Activated effector memory CD4-positive, alpha-beta T cell treated with Interleukin-2 at 50 U/mL for 16 hours (primary cell): ENCODE measurements at places on chromosomes 1 and 21.

- DNase-seq, result no peak
Measured at GRCh38 chr1:235495551-235495950, 8.7 kb downstream of the B3GALNT2 start.

GRCh38 chr1:36089393-36090121 lies 865 bp downstream of the ADPRS start:
- DNase-seq, result no peak

GRCh38 chr1:246032984-246033383 lies 474.1 kb downstream of the SMYD3 start:
- DNase-seq, result no peak

DNA sequence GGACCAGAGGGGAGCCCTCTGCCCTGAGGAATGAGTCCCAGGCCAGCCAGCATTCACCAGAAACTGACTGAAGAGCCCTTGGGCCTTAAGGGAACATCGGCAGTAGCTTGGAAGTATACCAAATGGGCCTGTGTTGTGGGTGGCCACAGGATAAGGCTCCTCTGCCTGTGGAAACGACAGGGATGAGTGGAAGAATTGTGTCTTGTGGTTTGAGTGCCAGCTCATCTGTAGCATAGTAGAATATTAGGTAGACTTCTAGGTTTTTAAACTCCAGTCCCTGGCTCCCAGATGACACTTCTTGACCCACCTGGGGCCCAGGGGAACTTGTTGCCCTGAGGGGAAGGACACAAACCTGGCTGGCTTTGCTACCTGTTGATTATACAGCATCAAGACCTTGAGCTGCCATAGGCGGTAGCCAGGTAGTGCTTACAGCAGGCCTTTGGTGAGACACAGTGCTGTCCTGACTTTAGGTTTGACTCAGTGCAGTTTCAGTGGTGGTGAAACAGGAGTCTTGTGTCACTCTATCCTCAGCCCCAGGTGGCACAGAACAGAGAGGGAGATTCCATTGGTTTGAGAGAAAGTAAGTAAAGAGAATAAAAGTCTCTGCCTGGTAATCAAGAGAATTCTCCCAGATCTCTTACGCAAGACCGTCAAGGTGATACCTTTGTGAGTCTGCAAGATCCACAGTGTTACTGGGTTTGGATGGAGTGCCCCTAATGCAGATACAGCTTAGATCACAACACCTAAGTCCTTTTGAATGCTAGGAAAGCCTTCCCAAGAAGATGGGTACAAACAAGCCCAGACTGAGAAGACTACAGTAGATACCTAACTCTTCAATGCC lies 50.2 kb downstream of the RABGAP1L start:
- DNase-seq, result no peak

DNA sequence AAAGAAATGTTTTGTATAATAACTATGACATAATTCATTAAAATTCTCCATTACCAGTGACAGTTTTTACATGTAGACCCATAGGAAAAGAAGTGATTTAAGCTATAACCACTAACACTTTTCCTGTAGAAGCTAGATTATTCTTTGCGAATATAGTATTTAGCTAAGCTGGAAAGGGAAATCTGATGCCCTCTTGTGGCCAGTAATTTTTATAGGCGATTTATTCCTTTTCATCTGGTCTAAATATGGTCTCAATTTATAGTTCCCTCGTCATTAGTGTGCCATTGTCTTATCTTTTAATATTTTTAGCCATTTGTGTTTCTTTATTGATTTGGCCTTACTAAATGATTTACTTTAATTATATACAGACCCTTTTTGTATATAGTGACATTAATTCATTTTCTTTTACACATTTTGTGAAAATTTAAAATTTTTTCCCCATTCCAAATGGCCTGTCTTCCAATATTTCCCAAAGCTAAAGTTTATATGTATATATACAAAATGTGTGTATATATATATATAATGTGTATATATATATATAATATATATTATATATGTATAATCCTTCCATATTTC lies 26.7 kb downstream of the BTG3 start:
- DNase-seq, result no peak

DNA sequence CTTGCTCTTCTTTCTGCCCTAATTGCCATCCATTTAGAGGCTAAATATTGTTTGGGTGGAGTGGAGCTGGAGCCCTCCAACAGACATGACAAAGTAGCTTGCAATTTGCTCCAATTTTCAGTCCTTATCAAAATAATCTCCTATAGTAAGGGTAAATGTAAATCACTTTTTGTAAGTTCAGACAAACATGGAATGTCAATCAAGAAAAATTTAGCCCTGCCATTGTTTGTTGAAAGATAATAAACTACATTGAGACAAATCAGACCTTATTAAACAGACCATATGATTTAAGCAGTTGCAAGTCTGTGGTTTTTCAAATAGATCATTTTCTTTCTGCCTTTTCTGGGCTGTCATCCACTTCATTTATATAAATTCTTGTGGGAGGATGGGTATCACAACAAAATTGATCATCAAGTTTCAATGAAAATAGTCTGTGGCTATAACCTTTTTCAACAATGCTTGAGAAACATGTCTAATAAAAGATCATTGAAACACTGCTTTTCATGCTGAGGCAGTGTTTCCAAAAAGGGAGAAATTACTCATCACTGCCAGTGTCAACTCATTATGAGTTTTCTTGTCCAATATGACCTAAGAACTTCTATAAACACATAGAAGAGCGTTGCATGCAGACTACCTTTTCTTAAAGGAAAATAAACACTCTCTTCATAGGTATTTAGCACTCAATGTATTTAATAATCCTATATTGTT lies 1152.0 kb upstream of the B3GALT2 start:
- DNase-seq, result no peak

DNA sequence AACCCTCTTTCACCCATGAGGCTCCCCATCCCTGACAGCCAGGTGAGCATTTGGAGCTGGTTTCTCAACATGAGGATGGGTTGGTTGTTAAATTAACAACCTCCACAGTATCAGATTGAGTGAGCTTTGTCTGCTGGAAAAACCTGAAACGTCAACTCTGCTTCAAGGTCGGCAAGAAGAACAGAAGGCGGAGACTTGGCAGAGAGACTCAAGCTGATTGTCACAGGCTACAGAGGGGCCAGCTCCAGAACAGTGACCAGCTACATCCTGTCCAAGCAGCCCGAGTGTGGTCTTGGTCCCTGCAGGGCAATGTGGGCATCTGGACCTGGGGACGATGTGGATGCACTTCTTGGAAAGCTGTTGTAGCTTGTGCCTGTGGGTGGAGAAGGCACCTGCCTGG lies 36.6 kb upstream of the TMEM51 start:
- DNase-seq, result no peak

- DNase-seq, result no peak
Measured at GRCh38 chr1:117556976-117557375, 48.9 kb upstream of the TENT5C start.

- DNase-seq, result no peak
Measured at GRCh38 chr1:239126884-239127283, 259.5 kb upstream of the CHRM3 start.

DNA sequence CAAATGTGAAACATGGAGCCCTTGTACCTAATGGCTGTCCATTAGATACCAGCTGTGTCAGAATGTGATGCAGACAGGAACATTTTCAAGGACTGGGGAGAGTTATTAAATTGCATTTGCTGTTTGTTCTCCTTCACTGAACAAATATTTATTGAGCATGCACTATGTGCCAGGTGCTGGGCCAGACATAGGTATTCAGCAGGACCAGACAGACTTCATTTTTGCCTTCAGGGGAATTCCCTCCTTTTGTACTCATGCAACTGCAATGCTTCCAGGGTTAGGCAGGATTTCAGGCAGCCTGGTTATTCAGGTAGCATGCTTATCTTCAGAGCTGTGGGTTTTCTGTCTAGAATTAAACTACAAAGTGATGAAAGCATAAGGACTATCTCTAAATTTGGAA lies 64.2 kb upstream of the SMYD2 start:
- no peak for DNase-seq

- DNase-seq, result no peak
Measured at GRCh38 chr1:184990204-184990603, 15.9 kb upstream of the NIBAN1 start.

DNA sequence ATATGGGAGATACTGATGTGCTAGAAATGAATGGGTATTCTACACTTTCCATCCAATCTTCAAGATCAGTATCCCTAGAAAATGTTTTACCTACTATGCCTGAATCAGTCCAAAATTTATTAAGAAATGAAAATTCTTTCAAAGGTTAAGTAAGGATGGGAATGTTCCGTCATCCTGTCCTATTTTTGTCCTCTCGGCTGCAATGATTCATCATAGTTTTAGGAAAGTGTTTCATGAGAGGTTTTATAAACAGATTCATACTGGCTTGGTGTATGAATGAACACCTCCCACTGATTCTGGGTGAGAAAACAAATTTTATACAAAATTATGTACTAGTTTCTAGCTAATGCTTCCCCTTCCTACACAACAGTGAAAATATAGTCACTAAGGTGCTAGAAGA lies 504.6 kb upstream of the NR5A2 start:
- no peak for DNase-seq

- DNase-seq, result no peak
Measured at GRCh38 chr1:203638103-203638475, 11.5 kb downstream of the ATP2B4 start.

DNA sequence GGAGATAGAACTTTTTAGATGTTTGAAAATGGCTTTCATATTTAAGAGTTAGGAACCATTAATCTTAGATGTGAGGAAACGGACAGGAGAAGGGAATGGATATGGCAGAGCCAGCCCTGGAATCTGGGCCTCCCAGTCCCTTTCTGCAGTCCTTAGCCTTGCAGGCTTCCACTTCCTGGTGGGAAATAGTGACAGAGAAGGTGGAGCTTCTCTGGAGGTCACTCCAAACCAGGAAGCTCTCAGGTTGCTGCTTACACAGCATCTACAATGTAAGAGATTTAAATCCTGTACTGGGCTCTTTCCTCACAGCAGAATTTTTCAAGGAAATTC lies 2.5 kb downstream of the S100A11 start:
- DNase-seq, result no peak

DNA sequence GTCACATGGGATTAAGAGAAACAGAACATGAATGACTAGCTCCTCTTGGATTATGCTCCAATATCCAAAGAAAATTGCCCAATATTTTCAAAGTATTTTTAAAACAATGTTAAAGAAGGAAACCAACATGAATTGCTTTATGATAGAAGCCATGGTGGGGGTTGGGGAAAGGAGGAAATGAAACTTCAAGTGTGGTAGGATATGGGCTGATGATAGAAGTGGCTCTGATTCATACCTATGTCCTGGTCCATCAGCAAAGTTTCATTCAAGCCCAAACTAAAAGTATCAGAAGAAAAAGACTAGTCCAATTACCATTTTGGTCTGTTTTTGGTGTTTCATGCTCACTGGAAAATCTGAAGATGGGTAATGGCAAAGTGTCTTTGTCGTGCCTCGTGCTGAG lies 104.2 kb upstream of the PROX1 start:
- DNase-seq, result no peak

DNA sequence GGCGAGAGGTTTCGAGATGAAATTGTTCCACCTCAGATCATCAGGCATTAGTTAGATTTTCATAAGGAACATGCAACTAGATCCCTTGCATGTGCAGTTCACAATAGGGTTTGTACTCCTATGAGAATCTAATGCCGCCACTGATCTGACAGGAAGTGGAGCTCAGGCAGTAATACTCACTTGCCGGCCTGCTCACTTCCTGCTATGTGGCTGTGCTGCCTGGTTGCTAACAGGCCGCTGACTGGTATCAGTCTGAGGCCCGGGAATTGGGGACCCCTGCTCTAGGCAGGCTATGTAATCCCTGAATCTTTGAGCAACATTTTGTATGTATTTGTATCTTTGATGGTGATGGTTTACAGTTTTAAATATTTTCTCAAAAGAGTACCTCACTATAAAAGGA lies 32.5 kb downstream of the XKR8 start:
- DNase-seq, result peak; percentile 37
